A673 (cell line): ENCODE measurements at places on chromosomes 13 and 19. TPM values are rescaled to one million over a fixed set of nuclear protein-coding genes. Genes with fewer than 3 reads are reported as not detected.

DNA sequence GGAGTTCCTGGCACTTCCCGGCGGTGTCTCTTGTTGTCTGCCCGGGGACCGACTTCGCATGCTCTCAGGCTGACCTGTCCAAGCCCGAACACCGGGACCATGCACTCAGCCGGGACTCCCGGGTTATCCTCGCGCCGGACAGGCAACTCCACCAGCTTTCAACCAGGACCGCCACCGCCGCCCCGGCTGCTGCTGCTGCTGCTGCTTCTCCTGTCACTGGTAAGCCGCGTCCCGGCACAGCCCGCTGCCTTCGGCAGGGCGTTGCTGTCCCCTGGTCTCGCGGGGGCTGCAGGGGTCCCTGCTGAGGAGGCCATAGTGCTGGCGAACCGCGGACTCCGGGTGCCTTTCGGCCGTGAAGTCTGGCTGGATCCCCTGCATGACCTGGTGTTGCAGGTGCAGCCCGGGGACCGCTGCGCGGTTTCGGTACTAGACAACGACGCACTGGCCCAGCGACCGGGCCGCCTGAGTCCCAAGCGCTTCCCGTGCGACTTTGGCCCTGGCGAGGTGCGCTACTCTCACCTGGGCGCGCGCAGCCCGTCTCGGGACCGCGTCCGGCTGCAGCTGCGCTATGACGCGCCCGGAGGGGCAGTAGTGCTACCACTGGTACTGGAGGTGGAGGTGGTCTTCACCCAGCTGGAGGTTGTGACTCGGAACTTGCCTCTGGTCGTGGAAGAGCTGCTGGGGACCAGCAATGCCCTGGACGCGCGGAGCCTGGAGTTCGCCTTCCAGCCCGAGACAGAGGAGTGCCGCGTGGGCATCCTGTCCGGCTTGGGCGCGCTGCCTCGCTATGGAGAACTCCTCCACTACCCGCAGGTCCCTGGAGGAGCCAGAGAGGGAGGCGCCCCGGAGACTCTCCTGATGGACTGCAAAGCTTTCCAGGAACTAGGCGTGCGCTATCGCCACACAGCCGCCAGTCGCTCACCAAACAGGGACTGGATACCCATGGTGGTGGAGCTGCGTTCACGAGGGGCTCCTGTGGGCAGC, 661 bp downstream of the FREM2 start:
- peak; percentile 29 for DNase-seq
- peak overlapping the region; percentile 65 for H3K4me3 ChIP-seq
- no peak overlapping the region for H3K27ac ChIP-seq

The DHDH gene
- total RNA-seq, result not detected in 2 replicates

GRCh38 chr13:23202383-23202782, 21.6 kb downstream of the SGCG start:
- H3K4me3 ChIP-seq, result no peak overlapping the region
- H3K27ac ChIP-seq, result no peak overlapping the region

The MCEMP1 gene
- total RNA-seq, result 4.0 and 4.1 TPM in 2 replicates

DNA sequence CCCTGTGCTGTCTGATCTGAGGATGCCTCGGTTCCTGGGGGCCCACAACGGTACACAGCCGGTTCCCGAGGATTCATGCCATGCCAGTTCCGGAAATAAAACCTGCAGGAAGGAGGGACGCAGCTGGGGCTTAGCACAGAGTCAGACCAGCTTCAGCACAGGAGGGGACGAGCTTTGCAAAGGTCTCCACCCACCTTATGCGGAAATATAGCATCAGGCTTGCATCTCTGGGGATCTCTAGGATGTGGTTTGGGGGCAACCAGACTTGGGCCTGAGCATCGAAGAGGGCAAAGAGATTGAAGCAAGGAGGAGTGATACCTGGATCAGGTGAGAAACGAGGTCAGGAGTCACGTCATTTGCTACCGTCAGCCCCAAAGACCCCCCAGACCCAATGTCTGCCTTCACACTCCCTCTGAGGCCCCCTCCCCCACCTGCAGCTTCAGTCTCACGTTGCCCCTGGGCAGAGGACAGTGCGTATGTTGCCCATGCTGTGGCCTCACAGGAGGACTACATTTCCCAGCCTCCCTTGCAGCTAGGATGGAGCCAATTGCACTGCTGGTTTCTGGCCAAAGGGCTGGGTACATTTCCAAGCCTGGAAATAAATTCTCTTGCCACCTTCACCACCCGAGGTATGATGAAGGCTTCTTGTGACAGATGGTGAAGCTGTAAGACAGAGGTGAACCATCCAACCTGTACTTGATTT, 12.1 kb downstream of the TYK2 start:
- H3K36me3 ChIP-seq, result peaks cover 34% of the 10 kb centered on the region
- no peak overlapping the region for H3K27ac ChIP-seq
- H3K4me1 ChIP-seq, result no peaks in the 10 kb centered on the region

DNA sequence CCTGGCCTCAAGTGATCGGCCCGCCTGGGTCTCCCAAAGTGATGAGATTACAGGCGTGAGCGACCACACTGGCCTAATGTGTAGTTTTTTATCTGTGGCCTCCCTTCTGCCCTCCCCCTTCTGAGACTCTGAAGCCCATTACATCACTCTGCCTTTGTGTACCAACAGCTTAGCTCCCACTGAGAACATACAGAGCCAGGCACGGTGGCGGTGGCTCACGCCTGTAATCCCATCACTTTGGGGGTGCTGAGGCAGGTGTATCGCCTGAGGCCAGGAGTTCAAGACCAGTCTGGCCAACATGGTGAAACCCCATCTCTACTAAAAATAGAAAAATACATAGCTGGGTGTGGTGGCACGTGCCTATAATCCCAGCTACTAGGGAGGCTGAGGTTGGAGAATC, 12.6 kb downstream of the NCR1 start:
- no peaks in the 10 kb centered on the region for H3K4me1 ChIP-seq
- no peak overlapping the region for H3K27ac ChIP-seq
- H3K36me3 ChIP-seq, result no peaks in the 10 kb centered on the region
- H3K27me3 ChIP-seq, result peaks cover 5% of the 10 kb centered on the region

The SIGLEC12 gene
- not detected in 2 replicates for total RNA-seq

- no peak overlapping the region for H3K27ac ChIP-seq
- no peak for DNase-seq
- H3K4me1 ChIP-seq, result no peaks in the 10 kb centered on the region
- no peak overlapping the region for H3K4me3 ChIP-seq
- no peaks in the 10 kb centered on the region for H3K36me3 ChIP-seq
These were observed 194.0 kb upstream of the NBEA start for GRCh38 chr13:34748073-34748472.

The ICAM1 gene
- total RNA-seq, result 1.7 and 2.2 TPM in 2 replicates

- no peak overlapping the region for H3K4me3 ChIP-seq
- H3K27ac ChIP-seq, result no peak overlapping the region
- no peak for DNase-seq
These were observed 119.2 kb upstream of the TNFSF11 start for GRCh38 chr13:42454749-42455148.
